ENCODE measurements at places on chromosomes 12 and 14.
A peak's percentile ranks its signal among the peaks of the same experiment; 100 is the strongest.

GRCh38 chr12:2668816-2669215 is 126.0 kb upstream of the FKBP4 start:
- no peak for DNase-seq

DNA sequence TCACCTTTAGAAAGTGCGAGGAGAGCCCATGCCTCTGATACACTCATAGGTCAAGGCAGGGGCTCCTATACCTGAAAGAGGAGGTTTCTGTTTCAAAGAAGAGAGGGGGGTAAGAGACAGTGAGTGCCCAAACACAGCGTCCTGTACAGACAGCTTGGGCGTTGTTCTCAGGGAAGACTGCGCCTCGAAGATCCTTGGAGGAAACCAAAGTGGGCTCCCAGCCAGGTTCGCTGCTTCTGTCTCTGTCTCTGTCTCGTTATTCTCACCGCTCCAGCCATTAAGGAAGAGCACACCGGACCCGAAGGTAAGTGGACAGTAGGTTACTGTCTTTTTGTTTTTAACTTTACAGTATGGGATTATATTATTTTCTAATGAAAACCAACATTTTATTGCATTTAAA is 5.8 kb upstream of the IFI27 start:
- DNase-seq: no peak

- DNase-seq: no peak
Observed at GRCh38 chr14:65613131-65613650, 200.7 kb downstream of the FUT8 start.

DNA sequence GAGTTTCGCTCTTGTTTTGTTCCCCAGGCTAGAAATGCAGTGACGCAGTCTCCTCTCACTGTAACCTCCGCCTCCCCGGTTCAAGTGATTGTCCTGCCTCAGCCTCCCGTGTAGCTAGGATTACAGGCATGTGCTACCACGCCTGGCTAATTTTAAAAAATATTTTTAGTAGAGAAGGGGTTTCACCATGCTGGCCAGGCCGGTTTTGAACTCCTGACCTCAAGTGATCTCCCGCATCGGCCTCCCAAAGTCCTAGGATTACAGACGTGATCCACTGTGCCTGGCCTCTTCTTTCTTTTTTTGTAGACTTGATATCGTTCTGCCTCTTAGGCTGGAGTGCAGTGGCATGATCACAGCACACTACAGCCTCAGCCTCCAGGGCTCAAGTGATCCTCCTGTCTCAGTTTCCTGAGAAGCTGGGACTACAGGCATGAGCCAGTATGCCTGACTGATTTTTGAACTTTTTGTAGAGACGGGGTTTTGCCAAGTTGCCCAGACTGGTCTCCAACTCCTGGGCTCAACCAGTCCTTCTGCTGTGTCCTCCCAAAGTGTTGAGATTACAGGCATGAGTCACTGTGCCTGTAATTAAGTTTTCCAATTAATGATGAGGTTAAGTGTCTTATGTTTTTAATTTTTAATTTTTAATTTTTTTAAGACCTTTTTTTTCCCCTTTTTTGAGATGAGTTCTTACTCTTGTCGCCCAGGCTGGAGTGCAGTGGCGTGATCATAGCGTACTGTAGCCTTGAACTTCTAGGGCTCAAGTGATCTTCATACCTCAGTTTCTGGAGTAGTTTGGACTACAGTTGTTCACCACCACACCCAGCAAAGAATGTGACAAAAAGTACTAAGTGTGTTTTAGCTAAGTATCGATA is 10.2 kb downstream of the RCOR1 start:
- DNase-seq: no peak

DNA sequence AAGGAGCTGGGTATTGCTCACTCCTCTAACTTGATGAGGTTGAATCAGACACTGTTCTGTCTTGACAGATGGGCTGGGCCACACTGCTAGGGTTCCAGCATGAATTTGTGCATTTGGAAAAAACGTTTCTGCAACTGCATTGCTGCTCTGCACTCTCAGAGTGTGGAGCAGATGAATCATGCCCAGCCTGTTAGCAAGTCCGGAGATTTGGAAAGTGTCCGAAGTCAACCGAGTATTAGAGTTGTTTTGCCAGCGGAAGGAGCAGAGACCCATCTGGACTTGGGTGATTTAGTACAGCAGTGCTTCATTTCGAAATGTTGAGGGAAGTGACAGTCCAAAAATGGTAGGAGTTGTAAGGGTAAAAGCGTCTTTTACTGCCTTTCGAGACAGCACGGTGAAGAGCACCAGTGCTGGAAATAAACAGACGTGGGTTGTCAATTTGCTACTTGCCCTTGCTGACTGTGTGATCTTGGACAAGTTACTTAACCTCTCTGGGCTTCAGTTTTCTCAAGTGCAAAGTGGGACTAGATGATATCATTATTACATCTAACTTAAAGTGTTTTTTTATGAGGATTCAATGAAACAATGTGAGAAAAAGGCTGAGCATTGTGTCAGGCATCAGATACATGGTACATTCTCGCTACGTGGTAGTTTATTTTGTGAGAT is 139.5 kb downstream of the CHST11 start:
- DNase-seq: no peak

GRCh38 chr12:89067421-89068187 is 284.7 kb downstream of the DUSP6 start:
- DNase-seq: no peak

DNA sequence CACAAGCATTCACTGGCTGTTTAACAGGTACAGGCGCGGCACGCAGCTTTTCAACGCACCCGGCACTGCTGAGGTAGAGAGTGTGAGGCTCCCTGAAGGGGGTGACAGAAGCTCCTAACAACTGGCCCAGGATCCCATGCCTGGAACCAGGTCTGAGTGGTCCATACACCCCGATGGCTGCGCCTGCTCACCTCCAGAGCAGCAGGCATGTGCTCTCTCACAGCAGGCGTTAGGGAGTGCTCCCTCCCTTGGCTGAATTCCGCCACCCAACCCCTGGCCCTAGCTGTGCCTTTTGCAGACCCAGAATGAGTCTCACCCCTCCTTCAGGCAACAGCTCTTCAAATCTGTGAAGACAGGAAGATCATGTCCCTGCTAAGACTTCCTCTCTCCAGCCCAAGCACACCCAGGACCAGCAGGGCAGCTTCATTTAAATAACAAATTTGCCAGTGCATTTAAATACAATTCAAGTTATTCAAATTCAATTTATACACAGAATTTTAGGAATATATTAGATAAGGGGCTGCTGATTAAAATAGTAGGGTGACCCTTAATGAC is 86.0 kb downstream of the SETD3 start:
- no peak for DNase-seq

- DNase-seq: no peak
Observed at GRCh38 chr12:124368421-124369032, 73.6 kb downstream of the RFLNA start.

GRCh38 chr14:106831322-106831720 is 1304.9 kb downstream of the TMEM121 start:
- DNase-seq: peak; percentile 16

- DNase-seq: peak; percentile 59
Observed at GRCh38 chr12:55736780-55737580, 5.9 kb upstream of the GDF11 start.

DNA sequence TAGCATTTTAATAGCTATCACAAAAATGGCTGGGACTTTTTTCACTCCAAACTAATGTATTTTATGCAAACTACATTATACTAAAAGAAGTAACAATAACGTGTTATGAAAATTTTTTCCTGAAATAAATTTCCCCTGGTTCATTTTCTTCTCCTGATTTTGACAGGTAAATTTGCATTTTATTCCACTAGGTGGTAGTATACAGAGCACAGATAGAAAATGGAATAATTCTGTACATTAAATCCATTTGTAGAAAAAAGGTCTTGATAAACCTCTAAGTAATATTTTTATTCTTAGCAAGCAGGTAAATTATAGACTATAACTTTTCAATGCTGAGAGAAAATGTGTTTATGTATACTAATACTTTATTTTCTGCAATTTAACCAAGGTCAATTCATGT is 96.5 kb downstream of the BCAT1 start:
- DNase-seq: no peak

DNA sequence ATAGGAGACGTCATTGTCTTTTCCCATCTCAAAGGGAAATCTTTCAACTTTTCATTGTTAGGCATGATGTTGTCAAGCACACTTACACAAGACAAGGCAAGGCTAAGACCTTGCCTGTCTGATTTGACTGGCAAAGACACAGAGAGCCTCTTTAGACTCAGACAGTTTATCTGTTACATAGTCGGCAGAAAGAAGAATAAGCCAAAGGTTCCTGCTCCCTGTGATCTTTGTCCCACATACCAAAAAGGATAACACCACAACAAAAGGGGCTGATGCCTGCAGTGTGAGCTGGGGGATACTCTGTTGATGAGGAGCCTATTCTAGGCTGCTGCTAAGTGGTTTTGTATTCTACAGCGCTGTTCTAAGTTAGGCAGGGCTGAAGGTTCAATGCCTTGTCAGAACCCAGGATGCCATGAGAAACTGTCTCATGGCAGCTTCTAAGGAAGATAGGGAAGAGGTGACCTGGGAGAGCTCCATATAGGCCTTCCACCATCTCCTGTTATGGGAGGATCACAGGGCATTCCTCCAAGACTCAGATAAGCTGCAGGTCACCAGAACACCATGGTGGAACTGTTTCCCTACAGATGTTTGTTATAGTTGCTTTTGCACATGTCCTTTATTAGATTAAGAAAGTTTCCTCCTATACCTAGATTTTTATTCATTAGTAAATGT is 12.7 kb downstream of the ERC1 start:
- DNase-seq: no peak
